Caco-2 (cell line): ENCODE measurements at places on chromosomes 3 and 15.

DNA sequence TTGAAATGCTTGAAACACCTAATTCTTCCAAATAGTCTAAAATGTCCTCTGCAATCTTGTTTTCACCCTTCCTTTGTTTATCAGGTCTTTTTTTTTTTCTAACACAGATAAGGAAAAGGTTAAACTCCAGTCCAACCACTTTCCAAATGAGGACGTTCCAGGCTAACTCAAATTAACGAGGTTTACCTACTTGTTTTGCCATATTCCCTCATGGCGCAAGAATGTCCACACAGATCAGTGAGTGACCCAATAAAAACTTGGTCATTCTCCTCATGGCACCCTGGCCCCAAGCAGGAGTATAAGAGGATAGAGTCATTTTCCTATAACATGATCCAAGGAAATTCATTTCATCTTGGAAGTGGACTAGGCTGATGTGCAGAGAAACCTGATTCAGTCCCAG lies 6.6 kb upstream of the LIPC start:
- no peaks in the 10 kb centered on the region for H3K27me3 ChIP-seq
- peak; percentile 39 for DNase-seq
- peak overlapping the region; percentile 42 for H3K27ac ChIP-seq
- H3K36me3 ChIP-seq: no peaks in the 10 kb centered on the region

GRCh38 chr15:60313906-60314305 lies 83.9 kb downstream of the ANXA2 start:
- DNase-seq: no peak
- no peak overlapping the region for H3K4me3 ChIP-seq
- no peaks in the 10 kb centered on the region for H3K27me3 ChIP-seq
- H3K27ac ChIP-seq: no peak overlapping the region

GRCh38 chr3:159882367-159882766 lies 106.3 kb upstream of the IL12A start:
- H3K4me3 ChIP-seq: no peak overlapping the region
- no peaks in the 10 kb centered on the region for H3K4me1 ChIP-seq
- H3K27me3 ChIP-seq: no peaks in the 10 kb centered on the region
- H3K36me3 ChIP-seq: no peaks in the 10 kb centered on the region
- H3K27ac ChIP-seq: no peak overlapping the region

- H3K4me3 ChIP-seq: peak overlapping the region; percentile 95
- no peaks in the 10 kb centered on the region for H3K36me3 ChIP-seq
- H3K27ac ChIP-seq: peak overlapping the region; percentile 75
- H3K4me1 ChIP-seq: peaks cover 39% of the 10 kb centered on the region
Observed at GRCh38 chr3:150761831-150762661, 923 bp downstream of the SIAH2 start.

- peaks cover 49% of the 10 kb centered on the region for H3K4me1 ChIP-seq
- DNase-seq: no peak
- no peak overlapping the region for H3K4me3 ChIP-seq
- no peaks in the 10 kb centered on the region for H3K27me3 ChIP-seq
Observed at GRCh38 chr3:30658328-30659052, 52.1 kb downstream of the TGFBR2 start.
